Astrocyte of the spinal cord (primary cell): ENCODE measurements at places on chromosomes 2 and 18.

- peak; percentile 80 for DNase-seq
Observed at GRCh38 chr18:70154591-70155194, 50.8 kb downstream of the RTTN start.

- DNase-seq = peak; percentile 37
Observed at GRCh38 chr2:158733430-158733755, 61.7 kb upstream of the DAPL1 start.

- no peak for DNase-seq
Observed at GRCh38 chr18:48297139-48297538, 112.0 kb downstream of the ZBTB7C start.

GRCh38 chr2:489084-489483, 188.1 kb downstream of the TMEM18 start:
- DNase-seq = no peak

DNA sequence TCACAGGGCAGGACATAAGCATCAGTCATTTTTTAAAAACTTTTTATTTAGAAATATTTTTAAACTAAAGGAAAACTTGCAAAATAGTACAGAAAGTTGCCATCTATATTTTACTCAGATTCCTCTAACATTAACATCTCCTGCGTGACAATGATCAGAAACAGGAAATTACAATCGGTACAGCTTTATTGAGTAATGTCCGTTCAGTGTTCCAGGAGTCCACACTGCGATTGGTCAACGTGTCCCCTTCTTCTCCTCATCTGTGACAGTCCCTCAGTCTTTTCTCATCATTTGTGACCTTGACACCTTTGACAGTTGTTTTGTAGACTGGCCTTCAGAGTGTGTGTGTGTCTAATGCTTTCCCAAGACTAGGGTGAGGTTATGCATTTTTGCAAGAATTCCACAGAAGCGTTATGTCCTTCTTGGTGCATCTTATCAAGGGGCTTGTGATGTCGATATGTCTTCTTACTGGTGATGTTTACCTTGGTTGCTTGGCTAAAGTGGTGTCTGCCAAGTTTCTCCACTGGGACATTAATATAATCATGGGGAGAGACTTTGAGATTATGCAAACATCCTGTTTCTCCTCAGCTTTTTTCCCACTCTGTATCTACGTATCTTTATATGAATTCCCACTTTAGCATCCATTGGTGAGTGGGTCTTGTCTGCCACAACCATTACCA, 21.4 kb upstream of the TMEM177 start:
- DNase-seq = no peak

GRCh38 chr2:16665748-16666448, at the start of gene CYRIA:
Gene CYRIA (minus strand): TSS chr2:16665834. CDS start chr2:16588119, 77,715 bp downstream.
- peak; percentile 35 for DNase-seq

DNA sequence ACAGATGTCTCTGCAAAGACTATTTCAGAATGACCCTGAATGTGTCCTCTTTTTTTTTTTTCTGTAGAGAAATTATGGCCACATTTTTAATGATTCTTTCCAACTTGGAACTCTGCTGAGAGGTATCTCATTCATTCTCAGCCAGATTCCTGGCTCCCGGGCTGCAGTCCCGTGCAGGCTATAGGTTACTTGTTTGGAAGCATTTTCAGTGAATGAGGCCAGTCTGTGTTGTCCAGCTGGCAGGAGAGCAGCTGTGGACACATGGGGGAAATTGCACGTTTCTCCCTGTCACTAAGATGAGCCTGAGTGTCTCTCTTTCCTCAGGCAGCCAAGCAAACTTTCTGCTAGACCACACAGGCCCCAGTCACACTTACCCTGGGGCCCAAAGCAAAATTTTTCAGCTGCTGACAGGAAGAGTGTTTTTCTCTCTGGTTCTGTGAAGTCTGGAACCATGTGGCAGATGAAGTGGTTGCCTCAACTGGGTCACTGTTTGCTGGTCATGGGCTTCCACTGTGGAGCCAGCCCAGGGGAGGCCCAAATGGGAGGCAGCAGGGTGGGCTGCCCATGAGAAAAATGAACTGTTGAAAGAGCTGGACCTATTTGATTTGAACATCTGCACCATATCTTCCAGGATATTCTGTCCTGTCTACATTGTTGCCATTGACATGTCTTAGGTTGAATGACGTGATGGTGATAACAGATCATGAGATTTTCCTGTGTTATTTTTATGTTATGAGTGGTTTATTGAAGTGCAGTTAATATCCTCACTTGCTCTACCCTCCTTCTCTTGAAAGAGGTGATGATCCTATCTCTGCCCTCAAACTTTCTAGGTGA, 431.2 kb downstream of the LPIN1 start:
- DNase-seq = peak; percentile 46

DNA sequence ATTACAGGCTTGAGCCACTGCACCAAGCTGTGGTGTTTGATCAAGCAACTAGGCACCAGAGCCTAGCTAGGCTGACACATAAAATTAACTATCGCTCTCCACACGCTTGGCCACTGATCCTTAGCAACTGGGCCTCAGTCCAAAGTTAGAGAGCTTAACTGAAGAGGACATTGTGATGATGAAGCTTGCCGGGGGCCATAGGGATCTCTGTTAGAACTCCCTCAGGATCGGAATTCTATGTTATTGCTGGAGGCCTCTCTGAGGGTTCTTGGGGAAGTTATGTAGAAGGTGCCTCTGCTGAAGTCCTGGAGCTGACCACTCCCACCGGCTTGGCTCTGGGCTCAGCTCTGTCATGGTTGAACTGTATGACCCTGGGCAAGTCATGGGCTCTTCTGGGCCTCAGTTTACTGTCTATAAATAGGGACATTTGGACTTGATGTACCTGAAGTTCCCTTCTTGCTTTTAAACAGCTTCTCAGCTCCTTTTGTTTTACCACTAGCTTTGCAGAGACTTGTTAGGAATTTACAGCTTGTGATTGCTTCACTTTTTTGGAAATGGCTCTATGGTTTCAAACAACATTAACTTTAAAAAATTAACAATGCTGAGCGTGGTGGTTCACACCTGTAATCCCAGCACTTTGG, 44.1 kb downstream of the GATA6 start:
- peak; percentile 39 for DNase-seq

DNA sequence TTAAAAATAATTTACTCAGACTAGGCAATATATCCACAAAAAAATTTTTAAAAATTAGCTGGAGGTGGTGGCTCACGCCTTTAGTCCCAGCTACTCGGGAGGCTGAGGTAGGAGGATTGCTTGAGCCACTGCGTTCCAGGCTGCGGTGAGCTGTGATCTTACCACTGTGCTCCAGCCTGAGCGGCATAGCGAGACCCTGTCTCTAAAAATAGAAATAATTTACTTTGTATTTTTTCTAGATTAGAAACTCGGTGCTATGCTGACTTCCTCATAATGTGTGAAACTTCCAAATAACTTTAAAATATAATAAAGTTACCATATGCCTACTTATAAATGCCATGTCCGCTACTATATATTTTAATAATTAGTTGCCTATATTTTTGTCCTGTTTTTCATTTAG, 6.7 kb downstream of the PPIG start:
- no peak for DNase-seq

DNA sequence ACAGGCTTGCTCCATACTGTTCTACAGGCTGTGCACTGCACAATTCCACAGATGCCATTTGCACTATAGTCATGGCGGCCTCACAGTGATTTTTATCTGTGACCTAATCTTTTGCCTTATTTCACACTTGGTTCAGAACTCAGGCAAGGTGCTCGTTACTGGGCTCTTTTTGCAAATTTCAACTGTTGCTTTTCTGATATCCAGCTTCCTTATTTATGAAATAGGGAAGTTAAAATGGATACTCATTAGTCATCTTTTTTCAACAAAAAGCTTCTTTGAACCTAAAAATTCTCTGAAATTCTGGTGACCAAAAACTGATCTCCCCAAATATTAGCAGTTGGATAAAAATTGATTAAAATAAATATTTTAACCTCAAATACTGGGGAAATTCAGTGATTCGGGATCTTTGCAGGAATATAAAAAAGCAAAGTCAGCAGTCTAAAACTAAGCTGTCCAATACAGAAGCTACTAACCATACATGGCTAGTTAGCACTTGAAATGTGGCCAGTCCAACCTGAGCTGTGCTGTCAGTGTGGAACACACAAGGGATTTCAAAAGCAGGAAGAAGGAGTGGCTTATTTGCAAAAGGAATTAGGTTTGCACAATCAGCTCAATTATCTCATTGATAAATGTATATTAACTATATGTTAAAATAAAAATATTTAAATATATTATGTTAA, 134.4 kb downstream of the COL4A4 start:
- no peak for DNase-seq

- DNase-seq = no peak
Observed at GRCh38 chr2:233469261-233470010, 97.1 kb downstream of the USP40 start.

DNA sequence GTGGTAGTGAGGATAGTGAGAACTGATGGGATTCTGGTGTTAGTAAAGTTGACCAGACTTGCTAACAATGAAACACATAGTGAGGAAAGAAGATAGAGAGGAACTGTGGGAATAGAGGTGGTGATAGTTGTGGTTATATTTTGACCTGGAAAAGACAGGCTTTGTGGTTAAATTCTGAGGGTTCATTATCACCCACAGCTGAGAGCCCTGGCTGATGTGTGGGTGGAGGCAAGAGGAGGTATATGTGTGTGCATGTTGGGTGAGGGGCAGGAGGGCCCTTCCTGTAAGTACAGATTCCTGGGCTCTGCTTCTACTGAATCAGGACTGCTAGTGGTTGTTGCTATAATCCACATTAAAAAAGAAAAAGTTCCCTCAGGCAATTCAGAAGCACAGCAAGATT, 26.2 kb upstream of the TMEM163 start:
- DNase-seq = no peak

- no peak for DNase-seq
Observed at GRCh38 chr18:23712445-23712844, 23.2 kb downstream of the LAMA3 start.

DNA sequence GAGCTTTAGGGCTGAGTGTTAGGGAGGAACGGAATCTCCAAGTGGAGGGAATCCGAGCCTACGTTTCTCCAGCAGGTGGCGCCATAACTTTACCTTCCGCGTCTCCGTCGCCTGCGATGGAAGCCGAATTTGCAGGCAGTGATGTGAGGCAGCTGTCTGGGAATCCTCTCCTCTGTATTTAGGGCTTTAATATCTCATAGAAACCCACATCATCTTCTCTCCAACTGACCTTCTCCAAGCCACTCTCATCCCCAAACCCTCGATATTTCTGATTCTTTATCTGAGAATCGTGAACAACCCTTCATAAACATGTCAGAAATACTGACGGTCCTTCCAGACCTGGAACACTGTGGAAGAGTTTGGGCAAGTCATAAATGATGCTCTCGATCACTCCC, 27.5 kb downstream of the SIX2 start:
- DNase-seq = peak; percentile 76

DNA sequence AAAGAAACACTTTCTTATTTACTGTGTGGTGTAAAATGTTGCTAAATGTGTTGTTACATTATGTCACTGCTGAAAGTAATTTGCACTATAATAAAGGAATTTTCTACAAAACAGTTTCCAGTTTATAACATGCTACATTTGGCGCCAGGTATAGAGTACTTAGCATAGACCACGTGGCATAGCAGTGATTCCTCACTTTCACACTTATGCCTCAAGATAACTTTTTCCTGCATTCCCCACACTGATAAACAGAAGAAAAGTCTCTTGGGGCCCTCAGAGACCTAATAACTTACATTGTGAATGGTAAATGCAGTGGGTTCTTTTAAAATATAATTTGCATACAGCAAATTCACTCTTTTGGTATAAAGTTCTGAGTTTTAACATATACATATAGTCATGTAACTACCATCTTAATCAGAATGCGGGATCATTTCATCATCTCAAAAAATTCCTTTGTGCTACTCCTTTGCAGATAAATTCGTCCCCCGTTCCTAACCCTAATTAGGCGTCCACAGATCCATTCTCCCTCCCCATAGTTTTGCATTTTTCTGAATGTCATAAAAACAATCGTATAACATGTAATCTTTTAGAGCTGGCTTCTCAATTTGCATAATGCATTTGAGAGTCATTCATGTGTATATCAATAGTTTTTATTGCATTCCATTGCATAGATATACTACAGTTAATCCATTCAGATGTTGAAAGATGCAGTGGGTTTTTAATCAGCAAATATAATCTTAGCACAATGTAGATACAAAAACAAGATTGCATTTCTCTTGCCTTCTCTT, 7.5 kb downstream of the LGALSL start:
- no peak for DNase-seq

DNA sequence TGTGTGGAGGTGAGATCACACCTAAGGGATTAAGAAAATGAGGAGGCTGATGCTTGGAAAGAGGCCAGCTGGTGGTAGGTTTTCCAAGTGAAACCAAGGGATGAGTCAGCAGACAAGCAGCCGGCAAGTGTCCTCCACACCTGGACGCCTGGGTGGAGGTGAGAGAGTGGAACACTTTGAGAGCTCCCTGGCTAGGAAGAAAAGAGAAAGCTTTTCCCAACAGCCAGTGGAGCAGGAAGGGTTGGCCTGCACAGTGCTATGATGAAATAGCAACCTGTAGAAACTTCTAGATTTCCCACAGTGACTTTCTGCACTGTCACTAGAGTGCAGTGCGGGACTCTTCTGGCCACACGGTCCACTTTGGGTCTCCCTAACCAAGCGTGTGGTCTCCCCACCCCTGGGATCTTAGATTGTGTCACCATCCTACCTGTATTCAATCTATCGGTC, 19.6 kb upstream of the IL37 start:
- no peak for DNase-seq
